Frontal cortex (tissue), 4 donors: ENCODE measurements at places on chromosomes 4 and X. TPM values are rescaled to one million over a fixed set of nuclear protein-coding genes. Genes with fewer than 3 reads are reported as not detected.

Gene CPE
- total RNA-seq: 463 TPM

Gene ZXDA
- total RNA-seq: 25.3 TPM

Gene LRCH2
- 57.1 TPM for total RNA-seq

Gene DCLK2
- total RNA-seq: 75.4 TPM

Gene PFKFB1
- total RNA-seq: 0.41 TPM
